Cortex of kidney (tissue), 1 donor: ENCODE measurements at places on chromosomes 3 and 15.

DNA sequence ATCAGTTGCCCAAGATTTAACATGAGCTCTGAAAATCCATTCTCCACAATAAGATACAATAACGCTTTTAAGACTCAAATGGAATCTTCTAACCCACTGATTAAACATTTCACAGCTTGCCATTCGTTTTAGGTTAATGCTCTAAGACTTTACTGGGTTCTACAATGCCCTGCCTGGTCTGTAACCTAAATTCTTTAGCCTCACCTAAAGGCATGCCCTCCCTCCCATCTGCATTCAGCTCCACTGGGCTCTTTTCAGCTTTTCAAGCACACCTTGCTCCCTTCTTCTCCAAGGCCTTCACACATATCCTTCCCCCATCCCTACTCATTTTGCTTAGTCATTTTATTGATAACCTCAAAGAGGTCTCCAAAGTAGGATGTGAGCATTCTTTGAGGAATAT is 290.9 kb downstream of the LSAMP start:
- no peak for DNase-seq

DNA sequence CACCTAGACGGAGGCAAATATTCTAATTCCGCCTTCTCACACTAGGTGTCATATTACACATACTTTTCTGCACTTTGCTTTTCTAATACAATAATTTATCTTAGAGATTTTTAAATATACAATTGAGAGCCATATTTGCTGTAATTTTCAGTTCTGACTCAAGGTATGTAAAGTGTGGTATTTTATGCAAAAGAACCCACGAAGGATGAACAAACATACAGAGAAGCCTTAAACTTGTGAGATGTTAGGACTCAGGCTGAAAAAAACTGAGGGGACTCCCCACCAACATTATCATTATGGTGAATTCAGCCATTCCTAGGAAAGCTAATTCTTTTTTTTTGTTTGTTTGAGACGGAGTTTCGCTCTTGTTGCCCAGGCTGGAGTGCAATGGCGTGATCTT is 9.6 kb downstream of the ZBTB11 start:
- no peak for DNase-seq

- no peak for DNase-seq
Measured at GRCh38 chr15:38708672-38709180, 144.1 kb upstream of the RASGRP1 start.

DNA sequence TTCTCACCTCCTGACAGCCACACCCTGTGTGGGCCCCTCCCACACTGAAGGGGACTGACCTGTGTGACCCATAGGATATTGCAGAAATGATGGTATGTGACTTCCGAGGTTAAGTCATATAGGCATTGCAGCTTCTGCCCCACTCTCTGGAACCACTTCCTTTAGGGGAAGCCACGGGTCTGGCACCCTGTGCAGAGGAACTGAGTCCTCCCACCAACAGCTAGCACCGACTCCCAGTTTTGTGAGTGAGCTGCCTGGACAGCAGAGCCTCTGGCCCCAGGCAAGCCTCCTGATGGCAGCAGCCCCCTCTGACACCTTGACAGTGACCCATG is 24.6 kb upstream of the SLC6A6 start:
- DNase-seq, result no peak

DNA sequence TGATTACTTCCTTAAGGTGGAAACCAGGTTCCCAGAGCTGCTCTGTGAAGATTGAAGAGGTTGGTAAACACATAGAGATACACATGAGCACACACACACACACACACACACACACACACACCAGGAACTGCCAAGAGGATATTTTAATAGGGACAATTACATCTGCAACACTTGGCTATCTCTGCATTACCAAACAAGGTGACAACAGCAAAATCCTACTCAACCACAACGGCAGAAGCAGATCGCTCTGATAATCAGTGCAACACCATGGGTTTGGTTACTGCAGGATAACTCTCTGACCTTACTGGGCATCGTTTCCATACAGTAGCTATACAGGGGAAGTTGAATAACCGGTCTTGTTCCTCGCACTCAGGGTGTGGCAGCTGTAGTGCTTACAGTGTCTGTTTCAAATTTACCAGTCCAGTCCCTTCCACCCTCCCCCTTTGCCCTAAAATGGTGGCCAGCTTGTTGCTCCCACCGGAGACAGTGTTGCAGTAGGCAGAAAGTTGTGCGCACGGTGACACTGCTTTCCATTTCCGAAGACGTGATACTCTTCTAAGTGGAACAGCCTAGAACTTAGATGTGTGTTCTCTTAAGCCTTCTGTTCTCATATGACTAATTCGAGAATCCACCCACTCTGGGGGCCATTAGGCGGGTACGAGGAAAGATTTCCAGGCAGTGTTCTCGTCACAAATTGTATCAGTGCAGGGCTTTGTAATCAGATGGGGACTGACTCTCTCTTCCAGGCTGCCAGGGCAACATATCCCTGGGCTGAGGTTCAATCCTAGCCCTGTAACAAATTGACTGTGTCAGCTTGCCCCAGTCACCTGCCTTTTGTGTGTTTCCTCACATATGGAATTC is 176.2 kb downstream of the P3H2 start:
- DNase-seq, result no peak

GRCh38 chr3:101383156-101383575 is 62.8 kb upstream of the IMPG2 start:
- no peak for DNase-seq

DNA sequence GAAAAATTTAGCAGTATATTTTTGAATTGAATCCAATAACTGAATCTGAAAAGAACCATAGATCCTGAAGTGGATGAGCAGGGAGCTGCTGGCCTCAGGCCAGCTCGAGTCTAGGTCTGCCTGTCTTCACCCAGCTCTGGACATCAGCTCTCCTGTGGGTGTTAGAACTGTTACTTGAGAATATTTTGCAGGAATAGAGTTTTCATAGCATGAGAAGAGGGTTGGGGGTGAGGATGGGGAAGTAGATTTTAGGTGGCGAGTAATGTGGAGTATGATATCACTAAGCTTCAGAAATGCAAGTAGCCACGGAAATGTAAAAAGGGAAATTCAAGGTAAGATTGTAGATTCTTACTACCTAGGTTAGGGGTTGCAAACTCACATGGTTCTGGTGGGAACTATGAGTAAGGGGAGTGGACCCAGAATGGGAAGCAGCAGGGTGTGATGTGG is 6.2 kb downstream of the RAB8B start:
- no peak for DNase-seq

GRCh38 chr3:140051019-140051957 is 116.3 kb downstream of the CLSTN2 start:
- no peak for DNase-seq

- no peak for DNase-seq
Measured at GRCh38 chr15:42608110-42608531, 32.7 kb downstream of the STARD9 start.

DNA sequence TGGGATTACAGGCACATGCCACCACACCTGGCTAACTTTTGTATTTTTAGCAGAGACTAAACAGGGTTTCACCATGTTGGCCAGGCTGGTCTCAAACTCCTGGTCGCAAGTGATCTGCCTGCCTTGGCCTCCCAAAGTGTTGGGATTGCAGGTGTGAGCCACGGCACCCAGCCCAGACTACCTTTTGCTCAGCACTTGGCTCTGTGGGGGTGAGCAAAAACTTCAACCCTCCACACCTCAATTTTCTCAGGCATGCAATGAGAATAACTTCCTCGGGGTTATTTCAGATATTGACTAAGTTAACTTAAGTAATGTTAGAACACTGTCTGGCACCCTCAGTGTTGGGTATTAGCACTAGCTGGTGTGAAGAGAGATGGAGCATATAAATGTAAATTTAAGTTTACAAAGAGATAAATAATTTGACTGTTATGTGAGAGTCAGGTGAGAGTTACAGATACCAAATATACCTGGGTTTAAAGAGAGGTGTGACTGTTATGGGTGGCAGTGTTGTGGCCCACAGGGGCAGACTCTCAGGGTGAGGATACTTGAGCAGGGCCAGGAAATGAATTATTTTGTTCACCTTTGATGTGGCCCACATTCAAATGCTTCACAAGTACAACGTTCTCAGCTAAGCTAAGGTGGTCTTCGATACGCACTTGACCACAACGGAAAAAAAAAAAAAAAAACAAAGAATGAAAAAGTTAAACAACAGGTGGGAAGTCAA is 29.0 kb downstream of the CPOX start:
- DNase-seq, result no peak

GRCh38 chr15:34753236-34753894 is 1.4 kb downstream of the GJD2 start:
- DNase-seq, result no peak

GRCh38 chr3:101890716-101891115 is 41.4 kb downstream of the NFKBIZ start:
- DNase-seq, result no peak

DNA sequence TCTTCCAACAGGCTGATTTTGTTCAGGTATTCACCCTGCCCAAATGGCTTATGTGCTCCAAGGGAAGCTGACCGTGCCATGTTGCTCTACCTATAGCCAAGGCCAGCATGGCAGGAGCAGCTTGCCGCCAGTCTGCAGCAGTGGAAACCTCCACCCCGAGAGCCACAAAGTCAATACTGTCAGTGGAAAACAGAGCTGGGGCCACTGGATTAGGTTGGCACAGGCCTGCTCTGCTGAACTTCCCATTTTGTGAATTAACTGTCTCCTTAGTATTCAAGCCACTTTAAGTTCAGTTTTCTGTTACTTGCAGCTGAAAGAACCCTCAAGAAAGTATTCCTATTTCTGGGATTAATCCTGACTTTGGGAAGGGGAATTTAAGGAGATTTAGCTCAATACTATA is 63.8 kb upstream of the XCR1 start:
- DNase-seq, result no peak

DNA sequence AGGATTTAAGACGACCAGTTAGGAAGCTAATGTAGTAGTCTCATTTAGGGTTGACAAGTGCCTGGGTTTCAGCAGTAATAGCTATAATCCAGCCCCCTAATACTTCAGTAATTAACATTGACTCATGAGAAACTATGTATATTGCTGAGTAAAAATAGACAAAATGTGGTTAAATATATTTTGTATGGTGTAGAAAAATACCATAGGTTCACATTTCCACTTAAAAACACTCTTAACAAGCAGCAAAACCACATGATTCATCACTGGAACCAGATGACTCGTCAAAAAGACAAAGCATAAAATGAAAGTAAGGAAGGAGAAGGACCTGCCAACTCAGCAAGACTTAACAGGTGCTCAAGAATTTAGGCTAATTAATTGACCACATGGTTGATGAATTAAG is 288.9 kb downstream of the EFHB start:
- no peak for DNase-seq

- no peak for DNase-seq
Measured at GRCh38 chr3:189631409-189631808, 220 bp downstream of the TP63 start.

- no peak for DNase-seq
Measured at GRCh38 chr15:65819563-65819960, 27.5 kb upstream of the DENND4A start.

GRCh38 chr15:41919954-41920538 is 26.2 kb upstream of the SPTBN5 start:
- no peak for DNase-seq

DNA sequence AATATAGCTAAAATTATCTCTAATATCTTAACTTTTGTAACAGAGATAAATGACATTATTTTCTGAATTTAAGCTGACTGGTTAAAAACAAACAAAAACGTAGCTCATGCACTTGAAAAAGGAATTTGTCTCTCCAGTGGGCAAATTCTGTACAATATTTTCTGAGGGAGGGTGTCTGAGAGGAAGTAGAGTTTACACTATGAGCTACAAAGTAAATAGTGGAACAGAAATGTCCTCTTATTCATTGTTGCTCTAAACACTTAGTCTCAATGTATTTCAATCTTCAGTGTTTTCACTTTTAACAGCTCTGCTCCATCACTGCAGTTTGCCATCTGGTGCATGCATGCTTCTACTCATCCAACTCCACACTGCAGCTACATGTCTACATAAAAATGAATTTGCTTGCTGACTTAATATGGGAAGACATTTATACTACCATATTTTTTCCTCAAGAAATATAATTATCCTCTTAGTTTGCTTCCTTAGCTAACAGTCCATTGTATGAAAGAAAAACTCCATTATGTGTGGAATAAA is 817.4 kb upstream of the LMCD1 start:
- no peak for DNase-seq

GRCh38 chr3:115100806-115101205 is 46.3 kb downstream of the ZBTB20 start:
- no peak for DNase-seq
